NCI-H2227 treated with DMSO at 0.1 percent for 48 hours (cell line): ENCODE measurements at places on chromosomes 5 and 9.
A peak's percentile ranks its signal among the peaks of the same experiment; 100 is the strongest.

DNA sequence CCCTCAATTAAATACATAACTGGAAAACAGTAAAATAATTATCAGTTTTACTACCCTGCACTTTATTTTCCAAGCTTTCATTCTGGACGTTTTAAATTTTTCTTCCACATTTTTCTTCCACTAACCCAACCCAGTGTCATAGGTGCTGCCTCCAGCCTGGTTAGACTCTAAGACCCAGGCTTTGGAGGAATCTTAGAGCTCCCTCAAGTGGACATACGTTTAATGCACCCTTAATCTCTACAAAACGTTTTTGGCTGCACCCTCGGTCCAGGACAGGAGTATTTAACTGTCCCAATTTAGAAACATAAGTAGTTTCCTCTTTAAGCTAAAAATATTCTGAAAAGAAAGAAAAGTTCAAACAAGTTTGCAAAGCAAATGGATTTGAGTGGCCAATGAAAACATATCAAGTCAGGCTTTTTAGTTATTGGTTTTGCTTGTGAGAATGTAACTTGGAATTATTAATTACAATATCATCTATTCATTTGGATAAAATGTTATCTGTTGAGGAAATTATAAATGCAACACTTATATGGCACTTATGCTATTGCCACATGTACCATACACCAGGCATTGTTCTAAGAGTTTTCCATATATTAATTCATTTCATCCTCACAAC, 38.9 kb downstream of the CDH6 start:
- peak; percentile 4 for DNase-seq

DNA sequence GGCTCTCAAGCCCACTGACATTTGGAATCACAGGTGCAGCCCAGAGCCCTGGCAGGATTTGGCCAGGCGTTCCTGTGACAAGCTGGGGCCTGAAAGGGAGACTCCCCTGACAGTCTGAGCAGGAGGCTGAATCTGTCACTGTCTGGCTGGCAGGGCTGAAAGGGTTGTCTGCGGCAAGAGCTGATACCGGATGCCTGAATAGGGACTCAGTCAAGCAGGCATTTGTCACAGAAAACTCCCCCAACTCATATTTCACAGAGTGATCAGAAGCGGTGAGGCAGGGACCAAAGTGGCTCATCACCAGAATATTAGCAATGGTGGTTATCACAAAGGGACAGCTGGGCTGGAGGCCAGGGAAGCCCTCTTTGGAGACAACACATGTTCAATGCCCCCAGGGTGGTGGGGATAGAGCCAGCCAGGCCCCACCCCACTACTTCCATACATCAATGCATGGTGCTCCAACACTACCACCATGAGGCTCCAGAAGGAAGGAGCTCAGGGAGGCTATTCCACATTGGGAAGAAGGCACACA, 295.5 kb downstream of the DTWD2 start:
- DNase-seq, result no peak

- no peak for DNase-seq
These were observed 54.6 kb downstream of the FBXL7 start for GRCh38 chr5:15554542-15554941.

- DNase-seq, result no peak
These were observed 6.3 kb downstream of the FGF10 start for GRCh38 chr5:44382894-44383293.

- DNase-seq, result no peak
These were observed 5.9 kb downstream of the ALAD start for GRCh38 chr9:113395000-113395861.

GRCh38 chr5:59241119-59241518, 652.4 kb downstream of the PDE4D start:
- DNase-seq, result no peak
